ENCODE measurements at places on chromosomes 1 and 21.

DNA sequence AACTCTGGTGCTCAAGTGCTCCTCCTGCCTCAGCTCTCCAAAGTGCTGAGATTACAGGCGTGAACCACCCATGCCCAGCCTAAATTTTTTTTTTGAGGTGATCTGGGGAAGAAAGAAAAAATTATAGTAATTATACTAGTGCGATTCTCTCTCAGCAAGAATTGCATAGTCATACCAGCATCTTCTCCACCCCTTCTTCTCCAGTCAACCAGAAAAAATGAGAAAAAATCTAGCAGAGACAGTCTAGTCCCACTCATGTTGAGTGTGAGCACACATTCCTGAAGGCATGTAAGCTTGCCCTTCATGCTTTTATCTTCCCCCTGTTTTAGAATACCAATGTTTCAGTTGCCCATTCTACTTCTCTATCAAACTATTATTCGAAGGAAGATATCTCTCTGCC, 207.6 kb downstream of the S1PR1 start:
- DNase-seq, result no peak

GRCh38 chr1:108117945-108118902, 81.9 kb downstream of the SLC25A24 start:
- DNase-seq, result no peak

DNA sequence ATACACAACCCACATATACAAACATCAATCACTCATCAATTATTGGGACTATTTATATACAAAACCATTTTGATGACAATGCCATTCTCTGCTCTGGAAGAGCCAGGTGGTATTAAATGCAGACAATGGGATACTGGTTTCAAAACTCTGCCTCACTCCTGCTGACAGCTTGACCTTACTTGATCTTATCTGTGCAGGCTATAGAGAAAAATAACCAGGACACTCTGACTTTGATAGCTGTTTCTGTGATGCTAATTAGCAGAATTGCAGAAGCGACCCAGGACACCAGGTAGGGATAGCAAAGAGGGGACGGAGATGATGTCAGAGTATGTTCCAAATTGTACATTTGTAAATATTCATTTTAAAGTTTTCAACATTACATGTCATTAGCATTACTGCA, 89.5 kb downstream of the OLFM3 start:
- no peak for DNase-seq

- DNase-seq, result no peak
Observed at GRCh38 chr1:50157306-50157941, 48.7 kb downstream of the ELAVL4 start.

GRCh38 chr1:8866792-8867415, 11.6 kb downstream of the ENO1 start:
- DNase-seq, result no peak

DNA sequence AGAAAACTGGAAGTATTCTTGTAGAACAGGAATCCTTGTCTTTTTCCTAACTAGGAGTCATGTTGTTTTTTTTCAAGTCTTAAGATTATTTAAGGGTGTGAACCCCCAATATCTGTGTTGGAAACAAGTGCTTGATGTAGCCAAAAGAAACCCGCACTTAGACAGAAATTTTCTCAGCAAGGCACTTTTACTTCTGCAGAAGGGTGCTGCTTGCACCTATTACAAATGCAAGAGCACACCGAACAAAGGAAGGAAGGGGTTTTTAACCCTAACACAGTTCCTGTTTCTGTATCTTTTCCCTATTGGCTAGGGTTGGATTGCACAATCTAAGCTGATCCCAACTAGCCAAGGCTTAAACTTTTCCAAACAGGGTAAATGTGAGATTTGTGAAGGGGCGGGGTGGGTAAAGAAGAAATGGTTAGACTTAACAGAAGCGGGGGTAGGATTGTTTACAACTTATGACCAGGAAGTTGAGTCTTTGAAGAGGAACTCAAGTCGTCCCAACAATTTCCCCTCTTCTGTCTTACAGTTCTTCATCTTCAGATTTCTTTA, 75.1 kb downstream of the ZFYVE9 start:
- DNase-seq, result no peak

GRCh38 chr1:168114845-168115244, 21.9 kb downstream of the GPR161 start:
- DNase-seq, result no peak

GRCh38 chr21:44987301-44987885, 47.6 kb downstream of the SLX9 start:
- no peak for DNase-seq

GRCh38 chr21:14657241-14658008, 111.3 kb upstream of the SAMSN1 start:
- no peak for DNase-seq

DNA sequence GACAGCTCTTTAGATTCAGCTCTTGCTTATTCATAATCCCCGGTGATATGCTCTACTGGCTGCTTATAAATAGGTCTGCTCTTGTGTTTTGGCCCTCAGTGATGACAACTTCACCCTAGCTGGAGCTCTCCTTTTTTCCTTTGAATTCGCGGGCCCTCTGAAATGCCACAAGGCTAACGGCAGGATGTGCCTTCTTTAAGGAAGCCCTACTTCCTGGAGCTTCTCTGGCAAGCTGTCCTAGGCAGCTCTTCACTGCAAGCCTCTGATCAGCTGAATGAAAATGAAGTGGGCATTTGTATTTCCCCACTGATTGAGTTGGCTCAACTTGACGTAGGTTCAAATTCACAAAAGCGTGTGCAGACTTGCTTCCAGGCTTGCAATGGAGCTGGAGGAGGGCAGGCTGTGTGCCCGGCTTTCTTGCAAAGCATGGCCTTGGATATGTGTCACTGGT, 22.2 kb downstream of the SGIP1 start:
- DNase-seq, result no peak

DNA sequence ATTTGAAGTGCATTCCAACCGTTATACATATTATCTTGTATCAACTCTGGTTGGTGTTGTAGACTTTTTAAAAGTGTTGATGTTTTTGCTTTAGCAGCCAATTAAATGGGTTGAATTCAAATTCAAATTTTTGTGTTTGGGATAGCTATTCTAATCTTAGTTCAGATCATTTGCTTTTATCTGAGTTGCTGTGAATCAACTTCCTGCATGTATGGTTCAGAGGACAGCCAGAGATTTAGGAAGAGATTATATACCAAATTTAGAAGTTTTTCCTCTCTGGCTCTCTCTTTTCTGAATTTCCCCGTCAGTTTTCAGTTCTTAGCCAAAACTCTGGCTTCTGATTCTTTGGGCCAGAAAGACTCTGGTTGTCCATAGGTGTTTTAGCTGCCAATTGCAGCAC, 415.5 kb downstream of the NUF2 start:
- no peak for DNase-seq

DNA sequence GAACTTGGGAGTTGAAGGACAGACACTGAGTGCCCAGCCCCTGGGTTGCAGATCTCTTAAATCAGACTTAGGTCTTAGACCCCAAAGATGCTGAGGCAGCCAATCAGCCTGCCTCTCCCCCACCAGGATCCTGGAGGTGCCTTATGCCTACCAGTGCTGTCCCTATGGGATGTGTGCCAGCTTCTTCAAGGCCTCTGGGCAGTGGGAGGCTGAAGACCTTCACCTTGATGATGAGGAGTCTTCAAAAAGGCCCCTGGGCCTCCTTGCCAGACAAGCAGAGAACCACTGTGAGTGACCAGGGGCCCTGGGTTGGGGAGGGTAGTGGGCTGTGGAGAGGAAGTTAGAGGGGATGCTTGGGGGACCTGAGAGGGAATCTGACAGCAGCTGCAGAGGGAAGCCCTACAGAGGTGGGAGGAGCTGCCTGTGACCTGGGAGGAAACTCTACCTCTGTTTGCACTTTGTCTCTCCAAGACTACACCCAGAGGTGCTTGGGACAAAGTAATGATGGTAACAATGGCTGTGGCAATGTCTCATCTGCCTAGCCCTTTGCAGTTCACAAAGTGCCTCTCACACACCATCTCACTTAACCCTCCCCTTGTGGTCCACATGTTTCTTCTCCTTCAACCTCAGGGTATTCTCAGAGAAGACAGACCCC, 31.5 kb downstream of the UBE2T start:
- DNase-seq, result no peak

DNA sequence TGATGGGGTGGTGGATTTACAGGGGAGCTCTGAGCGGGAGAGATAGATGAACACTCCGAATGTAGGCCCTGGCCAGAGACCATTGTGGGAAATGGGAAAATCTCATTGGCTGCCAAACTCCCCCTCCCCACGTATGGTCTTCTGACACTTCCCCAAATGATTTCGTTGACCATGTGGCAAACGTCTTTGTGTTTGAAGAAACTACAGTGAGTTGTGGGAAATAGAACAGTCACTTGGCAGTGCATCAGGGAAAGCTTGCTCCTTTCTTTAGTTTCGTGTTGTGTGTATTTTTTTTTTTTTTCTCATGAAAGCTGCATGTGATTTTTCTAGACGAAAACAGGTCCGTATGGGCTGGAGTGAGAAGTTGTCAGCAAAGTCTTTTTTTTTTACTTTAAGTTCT, 25.0 kb upstream of the GRIK3 start:
- no peak for DNase-seq

- DNase-seq, result no peak
Observed at GRCh38 chr21:36663033-36663855, 35.7 kb upstream of the SIM2 start.

- DNase-seq, result no peak
Observed at GRCh38 chr1:109392788-109393616, 4.7 kb downstream of the SORT1 start.

DNA sequence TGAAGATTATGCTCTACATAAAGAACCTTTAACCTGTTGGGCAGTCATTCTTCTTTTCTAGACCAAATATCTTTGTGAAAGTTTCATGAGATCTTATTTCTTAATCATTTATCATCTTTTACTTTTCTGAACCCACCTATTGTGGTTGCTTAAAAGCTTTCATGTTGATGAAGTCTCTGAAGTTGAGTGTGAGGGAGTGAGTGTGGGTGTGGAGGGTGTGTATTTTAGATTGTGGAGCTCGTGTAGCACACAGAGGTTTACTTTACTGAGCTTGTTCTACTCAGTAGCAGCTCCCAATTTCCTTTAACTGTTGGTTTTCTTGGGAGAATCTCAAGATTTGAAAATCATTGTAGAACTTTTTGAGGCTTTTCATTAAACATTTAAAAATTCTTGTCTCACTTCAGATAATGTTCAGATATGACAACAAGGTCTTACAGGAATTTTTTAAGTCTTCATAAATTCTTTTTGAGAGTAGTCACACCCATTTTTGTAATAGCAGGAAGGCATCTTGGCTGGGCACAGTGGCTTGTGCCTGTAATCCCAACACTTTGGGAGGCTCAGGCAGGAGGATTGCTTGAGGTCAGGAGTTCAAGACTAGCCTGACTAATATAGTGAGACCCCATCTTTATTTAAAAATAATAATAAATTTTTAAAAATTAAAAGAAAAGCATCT, 17.0 kb downstream of the SRRM1 start:
- no peak for DNase-seq

- DNase-seq, result peak; percentile 54
Observed at GRCh38 chr1:92315766-92316599, 17.1 kb downstream of the RPAP2 start.

DNA sequence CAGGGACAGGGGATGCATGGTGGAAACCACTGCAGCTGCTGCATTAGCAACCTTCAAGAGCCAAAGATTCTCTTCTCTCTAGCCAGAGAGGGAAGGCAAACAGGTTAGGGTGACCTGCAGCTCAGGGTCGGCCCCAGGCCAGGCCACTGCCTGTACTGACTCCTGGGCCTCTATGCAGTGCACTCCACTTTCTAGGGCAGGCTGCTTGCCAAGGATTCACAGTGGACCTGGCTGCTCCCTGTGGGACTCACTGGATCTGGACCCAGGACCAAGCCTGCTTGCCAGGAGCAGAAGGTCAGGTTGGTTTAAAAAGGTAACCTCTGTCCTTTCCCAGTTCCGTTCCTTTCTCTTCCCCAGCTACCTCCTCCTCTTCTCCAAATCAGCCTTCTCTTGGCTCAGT, 52.4 kb downstream of the HIVEP3 start:
- no peak for DNase-seq

Data from CD4-positive, alpha-beta T cell treated with Interleukin-15 for 1 hour (primary cell).